T-helper 22 cell (primary cell): ENCODE measurements at places on chromosomes 11 and 22.

- no peak for DNase-seq
Measured at GRCh38 chr11:15493921-15494620, 379.3 kb downstream of the INSC start.

DNA sequence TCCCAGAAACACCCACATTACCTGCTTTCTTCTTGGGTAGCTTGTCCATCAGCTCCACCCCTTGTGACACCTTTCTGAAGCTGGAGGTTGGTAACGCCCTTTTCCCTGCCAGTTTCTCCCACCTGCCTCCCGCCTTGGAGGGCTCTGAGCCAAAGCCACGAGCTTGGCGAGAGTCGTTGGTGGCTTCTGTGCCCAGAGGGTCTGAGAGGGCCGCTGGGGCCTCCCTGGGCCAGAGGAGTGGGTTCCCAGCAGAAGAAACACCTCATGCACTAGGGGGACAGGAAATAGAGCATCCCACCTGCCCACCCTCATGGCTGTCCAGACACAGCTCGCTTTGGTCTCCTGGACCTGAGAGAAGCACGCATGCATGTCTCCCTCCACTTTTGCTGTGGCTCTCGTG lies 37.9 kb downstream of the B3GAT1 start:
- no peak for DNase-seq

GRCh38 chr11:7964873-7965272 lies 374 bp downstream of the NLRP10 start:
- no peak for DNase-seq

- no peak for DNase-seq
Measured at GRCh38 chr22:48507171-48507570, 1320.5 kb downstream of the BRD1 start.

DNA sequence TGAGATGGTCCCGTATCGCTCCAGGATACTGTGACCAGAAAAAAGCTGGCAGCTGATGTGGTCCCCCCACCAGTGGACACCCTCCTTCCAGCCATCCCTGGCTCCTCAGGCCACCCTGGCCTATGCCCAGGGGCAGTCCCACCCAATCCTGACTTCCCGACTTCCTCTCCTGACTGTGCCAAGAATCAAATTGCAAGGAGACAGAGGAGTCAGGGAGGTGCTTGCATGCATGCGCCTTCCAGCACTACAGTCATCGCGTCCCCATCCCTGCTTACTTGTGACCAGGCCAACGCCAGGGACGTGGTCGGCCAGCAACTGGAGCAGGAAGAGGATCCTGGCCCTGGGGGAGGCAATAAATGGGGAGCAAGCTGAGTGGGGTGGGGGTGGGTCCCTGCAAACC lies 3.6 kb upstream of the FREY1 start:
- DNase-seq, result no peak

GRCh38 chr11:77542296-77542695 lies 47.5 kb upstream of the AQP11 start:
- no peak for DNase-seq
